ENCODE measurements at places on chromosomes 4 and X.

DNA sequence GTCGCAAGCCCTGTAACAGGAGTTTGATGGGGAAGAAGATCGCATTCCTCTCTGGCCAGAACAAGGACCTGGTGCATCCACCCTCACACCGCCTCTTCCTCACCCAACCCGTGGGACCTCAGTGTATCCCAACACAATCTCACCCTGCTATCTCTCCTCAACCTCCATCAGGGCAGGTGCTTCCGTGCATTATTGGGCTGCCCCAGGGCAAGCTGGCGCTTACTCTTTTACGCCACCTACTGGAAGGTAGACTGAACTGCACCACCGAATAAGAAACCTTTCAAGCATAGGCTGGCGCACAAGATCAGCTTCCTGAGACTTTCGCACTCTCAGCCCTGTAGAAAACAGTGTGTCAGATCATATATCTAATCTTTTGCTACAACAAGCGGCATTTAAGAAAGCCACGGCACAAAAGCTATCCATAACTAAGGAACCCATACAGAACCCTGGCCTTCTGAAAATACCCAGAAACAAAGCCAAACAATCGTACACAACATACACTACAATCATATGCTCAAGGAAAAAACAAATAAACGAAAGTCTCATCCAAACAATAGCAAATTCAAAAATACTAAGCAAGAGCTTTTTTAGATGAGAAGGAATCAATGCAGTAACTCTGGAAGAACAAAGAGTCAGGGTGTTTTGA lies 209.3 kb downstream of the UGT8 start:
- peak; percentile 43 for DNase-seq

DNA sequence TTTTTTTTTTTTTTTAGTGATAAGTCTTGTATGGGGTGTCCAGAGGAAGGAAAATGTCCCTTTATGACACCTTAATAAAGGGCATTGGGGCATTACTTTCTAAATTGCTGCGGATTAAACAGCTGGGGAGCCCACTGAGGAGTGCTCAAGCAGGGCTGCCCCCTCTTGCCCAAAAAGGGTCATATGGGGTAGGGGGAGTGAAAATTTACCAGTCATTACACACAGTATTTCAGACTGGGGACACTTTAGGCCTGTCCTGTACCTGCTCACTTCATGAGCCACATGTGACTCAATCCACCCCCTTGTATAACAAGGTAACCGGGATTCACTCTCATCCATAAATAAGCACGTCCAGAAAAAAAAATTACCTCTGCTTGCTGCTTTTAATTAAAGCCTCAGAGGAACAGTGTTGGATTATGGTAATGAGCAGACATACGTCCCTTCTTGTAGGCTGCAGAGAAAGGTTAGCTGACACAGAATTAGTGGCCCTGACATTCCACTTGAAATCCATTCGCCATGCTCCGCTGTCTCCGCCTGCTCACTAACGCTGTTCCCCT lies 1.8 kb downstream of the PRDM8 start:
- DNase-seq = no peak

DNA sequence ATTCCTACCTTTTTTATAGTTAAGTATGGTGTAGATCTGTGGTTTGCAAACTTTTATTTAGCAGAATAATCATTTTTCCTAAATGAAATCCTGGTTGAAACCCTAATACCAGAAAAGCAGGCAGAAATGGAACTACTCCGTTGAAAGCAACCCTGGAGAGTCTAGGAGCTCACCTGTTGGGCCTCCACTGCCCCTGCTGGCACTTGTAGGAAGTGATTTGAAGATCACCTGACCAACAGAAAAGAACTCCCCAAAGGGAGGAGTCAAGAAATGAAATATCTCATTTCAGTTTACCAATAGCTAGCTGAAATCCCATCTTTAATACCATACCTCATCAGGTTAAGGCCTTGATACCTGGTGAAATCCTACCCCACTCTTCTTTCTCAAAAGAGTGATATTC lies 277.1 kb downstream of the KLHL13 start:
- DNase-seq = no peak

DNA sequence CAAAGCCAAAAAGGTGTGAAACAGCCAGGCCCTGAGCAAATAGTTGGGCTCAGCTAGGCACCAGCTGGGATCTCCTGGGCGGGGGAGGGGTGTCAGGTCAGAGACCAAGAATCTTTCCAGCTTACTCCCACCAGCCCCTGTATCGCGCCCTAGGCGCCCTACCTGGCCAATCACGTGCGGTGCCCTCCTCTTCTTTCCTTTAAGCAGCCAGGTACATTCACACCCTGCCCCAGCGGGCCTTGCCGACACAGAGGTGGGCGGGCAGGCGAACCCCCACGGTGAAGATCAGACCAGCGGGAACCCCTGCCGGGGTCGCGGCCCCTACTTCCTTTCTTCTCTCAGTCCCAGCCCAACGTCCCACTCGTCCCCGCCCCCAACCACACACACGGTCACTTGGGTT lies 9.1 kb downstream of the ARHGAP36 start:
- no peak for DNase-seq

GRCh38 chrX:44291468-44292092 lies 51.9 kb downstream of the EFHC2 start:
- no peak for DNase-seq

DNA sequence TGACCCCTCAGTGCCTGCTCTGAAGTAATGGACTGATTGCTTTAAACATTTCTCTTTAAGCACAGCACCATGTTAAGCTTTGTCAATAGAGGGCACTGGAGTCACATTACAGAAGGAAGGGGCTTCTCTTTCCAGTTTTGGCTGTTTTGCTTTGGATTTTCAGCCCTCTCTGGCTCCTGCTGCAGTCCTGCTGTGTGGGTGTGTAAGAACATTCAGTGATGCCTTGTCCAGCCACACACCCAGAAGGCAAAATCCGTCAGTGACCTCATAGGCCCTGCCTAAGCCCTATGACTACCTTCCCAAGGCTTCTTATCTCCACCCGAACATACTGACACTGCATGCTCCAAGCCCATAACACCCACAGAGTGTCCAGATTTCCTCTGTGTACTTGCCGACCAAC lies 215.3 kb upstream of the CTSO start:
- no peak for DNase-seq

- no peak for DNase-seq
These were observed 31.6 kb downstream of the ADH7 start for GRCh38 chr4:99403380-99404184.

DNA sequence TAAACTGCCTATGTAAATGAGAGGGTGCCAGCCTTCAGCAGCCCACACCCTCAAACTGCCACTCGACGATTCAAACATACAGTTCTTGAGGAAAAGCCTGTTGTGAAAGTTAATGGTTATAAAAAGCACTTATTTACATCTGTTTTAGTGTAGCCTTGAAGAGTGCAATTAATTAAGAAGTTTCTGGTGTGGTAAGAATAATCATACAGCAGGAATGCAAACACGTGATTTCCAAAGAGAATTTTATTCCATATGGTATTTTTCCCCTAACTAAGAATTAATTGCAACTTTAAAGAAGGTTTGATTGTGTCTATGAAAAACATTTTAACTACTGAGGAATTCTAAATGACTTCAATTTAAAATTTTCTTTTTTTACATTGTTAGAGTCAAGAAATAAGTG lies 176.3 kb upstream of the PITX2 start:
- no peak for DNase-seq

GRCh38 chr4:79650217-79650616 lies 242.2 kb upstream of the GK2 start:
- no peak for DNase-seq

GRCh38 chrX:133570549-133570948 lies 155.3 kb upstream of the GPC4 start:
- no peak for DNase-seq

- no peak for DNase-seq
These were observed 15.5 kb upstream of the EDA2R start for GRCh38 chrX:66654411-66654810.

GRCh38 chrX:150966235-150966634 lies 16.9 kb upstream of the HMGB3 start:
- no peak for DNase-seq

GRCh38 chr4:156378033-156378665 lies 424.5 kb upstream of the CTSO start:
- DNase-seq = no peak

- no peak for DNase-seq
These were observed 984.4 kb downstream of the RAB28 start for GRCh38 chr4:12499693-12500092.

GRCh38 chr4:24464566-24464965 lies 119.8 kb downstream of the DHX15 start:
- DNase-seq = no peak

DNA sequence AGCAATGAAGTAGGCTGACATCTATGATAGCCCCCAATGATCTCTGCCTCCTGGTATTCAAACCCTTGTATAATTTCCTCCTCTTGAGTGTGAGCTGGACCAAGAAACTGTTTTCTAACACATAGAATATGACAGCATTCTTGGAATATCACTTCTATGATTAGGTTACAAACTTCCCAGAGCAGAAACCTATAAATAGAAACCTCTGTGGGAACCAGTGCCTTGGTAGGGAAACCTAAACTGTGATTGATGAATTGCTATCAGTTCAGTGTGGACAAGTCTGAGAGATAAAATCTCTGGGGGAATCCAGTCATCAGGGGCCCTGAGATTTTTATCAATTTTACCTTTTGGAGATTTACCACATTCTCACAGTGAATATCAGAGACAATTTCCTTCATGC lies 756.5 kb upstream of the AGA start:
- DNase-seq = no peak

DNA sequence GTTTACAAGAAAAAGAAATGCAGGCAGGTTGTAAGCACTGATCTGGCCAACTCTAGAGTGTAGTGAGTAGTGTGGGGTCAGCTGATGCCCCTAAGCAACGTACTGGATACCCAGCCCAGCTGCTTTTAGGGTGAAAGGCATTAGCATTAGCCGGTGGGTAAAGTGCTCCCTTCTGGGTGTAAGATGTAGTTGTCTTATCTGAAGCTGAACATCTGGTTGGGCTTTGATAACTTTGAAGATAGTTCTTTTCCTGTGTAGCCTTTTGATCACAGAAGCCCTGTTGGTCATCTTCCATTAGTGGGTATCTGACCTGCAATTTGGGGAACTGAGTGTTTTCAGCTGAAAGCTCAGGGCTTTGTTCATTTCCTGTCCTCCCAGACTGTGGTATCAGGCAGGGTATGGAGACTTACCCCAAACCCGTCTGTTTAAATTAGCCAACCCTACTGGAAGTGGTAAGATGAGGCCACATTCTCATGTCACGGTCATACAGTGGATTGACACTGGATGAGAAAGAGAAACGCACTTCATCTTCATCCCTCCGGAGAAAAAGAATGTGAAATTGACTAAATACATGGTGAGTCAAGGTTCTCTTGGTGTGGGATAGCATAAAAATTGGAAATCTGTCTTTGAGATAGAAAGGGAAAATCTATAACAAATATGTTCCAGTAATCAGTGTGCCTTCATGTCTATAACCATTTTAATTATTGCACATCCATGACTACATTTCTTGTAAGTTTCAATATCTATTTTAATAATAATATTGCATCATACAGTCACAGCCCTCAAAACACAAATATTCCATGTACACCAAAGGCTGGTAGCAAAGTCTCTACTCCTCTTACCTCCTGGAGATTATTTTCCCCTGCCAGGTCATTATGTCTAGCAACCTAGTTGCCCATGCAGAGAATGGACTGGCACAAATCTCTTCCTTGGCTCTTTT lies 8.7 kb downstream of the RHOH start:
- no peak for DNase-seq

DNA sequence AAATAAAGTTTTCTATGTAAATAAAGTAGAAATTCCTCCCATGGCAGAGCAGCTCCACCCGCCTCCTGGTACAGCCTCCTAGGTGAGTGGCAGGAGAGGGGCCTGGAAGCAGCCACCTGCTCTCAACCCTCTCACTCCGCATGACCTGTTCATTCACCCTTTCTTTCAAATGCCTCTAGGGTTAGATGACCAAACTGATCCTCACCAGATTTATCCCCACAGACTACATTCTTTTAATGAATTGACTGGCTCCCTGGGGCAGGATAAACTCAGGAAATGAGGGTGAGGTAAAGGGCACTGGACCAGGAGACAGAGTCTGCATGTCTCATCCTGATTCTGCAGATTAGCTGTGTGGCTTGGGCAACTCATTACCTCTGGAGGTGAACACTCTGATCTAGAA lies 32.6 kb upstream of the NKX6-1 start:
- DNase-seq = no peak

GRCh38 chr4:1021386-1022050 lies 10.1 kb downstream of the FGFRL1 start:
- DNase-seq = no peak

DNA sequence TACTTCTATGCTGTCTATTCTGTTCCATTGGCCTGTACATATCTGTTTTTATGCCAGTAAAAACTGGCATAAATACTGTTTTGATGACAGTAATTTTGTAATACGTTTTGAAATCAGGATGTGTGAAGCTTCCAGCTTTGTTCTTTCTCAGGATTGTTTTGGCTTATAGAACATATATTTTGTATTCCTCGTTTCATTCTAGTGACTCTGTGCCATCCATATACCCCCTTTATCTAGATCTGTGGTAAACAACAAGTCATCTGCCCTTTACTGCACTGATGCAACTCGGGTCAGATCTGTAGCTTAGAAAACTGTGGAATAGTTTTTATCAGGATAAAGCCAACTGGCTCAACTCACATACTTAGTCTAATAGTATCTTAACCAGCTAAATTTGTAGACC lies 233.7 kb downstream of the PRDM5 start:
- no peak for DNase-seq

DNA sequence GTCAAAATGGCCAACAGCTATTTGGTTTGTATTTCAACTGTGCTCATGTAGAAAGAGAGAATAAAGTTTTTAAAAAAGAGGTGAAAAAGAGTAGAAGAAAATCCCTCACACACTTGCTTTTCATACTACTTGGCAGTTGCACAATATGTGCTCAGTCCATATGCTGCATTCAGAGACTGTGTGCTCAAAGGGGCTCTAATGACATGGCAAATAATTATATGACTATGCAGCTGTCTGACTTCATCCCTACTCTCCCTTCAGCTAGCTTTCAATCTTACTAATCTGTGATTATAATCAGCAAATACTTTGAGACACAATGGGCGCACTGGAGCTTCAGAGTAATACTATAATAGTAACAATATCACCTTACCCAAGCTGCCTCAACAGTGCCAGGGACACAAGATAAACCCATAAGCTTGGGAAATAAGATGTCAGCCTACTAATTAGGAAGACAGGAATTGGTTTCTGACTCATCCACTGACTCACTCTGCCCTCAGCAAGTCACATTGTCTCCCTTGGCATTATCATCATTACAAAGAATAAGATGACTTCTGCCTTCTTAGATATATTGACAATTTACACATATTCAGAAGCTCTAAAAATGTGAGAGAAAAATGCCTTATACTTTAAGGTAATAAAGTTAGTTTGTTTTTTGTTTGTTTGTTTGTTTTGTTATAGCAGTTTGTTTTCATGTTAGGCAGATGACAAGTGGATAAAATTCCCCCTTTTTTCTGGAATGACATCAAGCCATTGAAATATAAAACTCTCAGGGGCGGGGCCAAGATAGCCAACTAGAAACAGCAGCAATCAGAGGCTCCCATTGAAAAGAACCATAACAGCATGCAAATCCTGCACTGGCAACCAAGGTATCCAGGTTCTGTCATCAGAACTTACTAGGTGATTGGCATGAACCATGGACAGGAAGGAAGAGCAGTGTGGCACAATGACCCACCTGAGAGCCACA lies 311.6 kb downstream of the FAM133A start:
- DNase-seq = no peak
